ENCODE measurements at places on chromosomes 6 and 20.

DNA sequence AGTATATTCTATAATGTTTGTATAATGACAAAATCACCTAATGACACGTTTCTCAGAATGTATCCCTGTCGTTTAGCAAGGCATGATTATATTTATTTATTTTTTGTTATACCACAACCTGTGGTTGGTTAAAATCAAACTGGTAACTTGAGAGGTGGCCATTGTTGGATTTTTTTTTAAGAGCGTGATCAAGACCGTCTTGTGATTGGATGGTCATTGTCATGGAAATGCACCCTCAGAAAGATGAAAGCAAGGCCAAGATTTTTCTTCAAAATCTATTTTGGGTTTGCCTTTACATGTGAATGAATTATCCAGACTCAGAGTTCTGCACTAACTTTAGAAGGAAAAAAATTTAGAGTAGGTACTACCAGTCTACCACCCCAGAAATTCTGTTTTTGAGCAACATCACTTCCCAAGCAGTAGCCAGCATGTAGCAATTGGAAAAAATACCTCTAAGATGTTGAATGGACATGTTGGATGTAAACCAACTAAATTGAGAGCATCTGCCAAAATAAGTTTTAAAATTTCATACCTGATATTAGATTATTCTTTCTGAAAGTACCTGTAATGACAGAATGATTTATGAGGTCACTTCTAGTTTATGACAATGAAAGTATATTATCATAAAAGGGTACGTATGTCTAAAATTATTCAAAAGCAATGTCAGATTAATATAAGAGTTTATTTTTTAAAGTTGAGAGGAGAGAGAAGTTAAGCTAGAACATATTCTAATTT, 50.8 kb downstream of the NCOA7 start:
- DNase-seq, result no peak

GRCh38 chr6:89597988-89598387, 40.6 kb downstream of the LYRM2 start:
- peak; percentile 54 for DNase-seq

DNA sequence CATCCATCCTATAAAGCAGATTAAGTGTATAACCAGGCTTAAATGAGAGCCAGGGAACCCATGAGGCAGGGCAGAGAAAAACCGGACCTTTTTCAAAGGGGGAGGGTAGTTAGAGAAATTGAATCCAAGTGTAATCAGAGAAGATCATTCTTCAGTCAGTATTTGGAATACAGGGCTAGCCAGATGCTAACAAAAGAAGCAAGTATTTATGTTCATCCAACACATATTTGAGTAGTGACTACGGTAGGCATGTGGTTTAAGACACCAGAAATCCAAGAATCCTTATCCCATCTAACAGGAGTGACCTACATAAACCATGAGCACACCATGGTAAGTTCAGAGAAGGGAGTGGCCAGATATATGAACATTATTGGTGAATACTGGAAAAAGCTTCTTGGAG, 46.8 kb upstream of the FAM83C start:
- DNase-seq, result no peak

DNA sequence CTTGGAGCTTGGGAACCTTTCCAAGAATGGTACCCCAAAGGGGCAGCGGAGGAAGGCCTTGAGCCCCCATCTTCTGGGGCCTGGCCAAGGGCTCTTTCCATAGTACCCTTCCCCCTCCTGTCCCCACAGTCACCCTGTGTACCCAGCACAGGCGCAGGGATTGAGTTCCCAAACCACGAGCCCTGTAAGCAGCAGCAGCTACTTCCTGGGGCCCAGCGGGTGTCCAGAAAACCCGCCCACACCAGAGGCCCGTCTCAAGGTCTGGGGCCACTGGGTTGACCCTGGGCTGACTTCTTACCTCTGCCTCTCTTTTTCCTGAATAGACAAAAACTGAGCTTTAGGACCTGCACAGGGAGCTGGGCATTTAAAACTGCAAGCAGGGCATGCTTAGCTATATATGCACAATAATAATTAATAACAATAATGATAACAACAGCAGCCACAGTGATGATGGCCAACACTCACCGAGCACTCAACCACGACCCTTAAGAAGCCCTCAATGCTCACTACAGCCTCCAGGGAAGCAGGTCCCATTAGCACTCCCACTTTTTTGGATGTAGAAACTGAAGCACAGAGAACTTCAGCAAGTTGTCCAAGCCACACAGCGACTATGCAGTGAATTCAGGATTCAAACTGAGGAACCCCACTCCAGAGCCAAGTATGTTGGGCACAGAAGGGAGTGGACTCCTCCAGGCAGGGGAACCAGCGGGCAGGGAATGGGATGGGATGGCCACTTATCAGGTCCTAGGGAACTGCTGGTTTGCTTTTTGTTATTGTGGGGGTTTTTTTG, 14.5 kb downstream of the NOL4L start:
- DNase-seq, result peak; percentile 56

Data from GM23338 (cell line).